Stimulated activated memory B cell treated with anti-CD40 and anti-IgM and Interleukin-4, amounts not matched to agents 10 μg/mL and 1 μg/mL and 100 μg/mL, for 72 hours (primary cell): ENCODE measurements at places on chromosomes 1 and 21.
A peak's percentile ranks its signal among the peaks of the same experiment; 100 is the strongest.

DNA sequence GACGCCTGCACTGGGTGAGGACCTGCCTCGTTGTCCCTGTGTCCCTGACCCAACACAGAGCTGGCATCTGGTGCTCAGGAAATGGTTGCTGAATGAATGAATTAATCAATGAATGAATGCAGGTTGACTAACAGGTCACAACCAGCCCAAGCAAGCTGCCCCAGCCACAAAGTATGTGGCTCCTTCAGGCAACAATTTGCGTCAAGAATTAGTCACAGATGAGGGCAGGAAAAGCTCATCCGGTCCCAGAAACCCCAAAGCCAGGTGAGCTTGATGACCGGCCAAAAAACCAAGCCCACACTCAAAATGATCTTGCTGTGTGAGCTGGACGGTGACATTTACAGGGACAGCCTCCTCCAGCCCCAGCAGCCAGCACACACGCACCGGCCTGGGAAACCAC lies 40.6 kb upstream of the GPR153 start:
- no peak for ATAC-seq

- no peak for ATAC-seq
These were observed 64.1 kb downstream of the PLEKHA6 start for GRCh38 chr1:204295671-204296070.

- ATAC-seq, result no peak
These were observed 225.8 kb upstream of the PROX1 start for GRCh38 chr1:213761845-213762407.

- no peak for ATAC-seq
These were observed 98.5 kb downstream of the LMX1A start for GRCh38 chr1:165257969-165258459.

DNA sequence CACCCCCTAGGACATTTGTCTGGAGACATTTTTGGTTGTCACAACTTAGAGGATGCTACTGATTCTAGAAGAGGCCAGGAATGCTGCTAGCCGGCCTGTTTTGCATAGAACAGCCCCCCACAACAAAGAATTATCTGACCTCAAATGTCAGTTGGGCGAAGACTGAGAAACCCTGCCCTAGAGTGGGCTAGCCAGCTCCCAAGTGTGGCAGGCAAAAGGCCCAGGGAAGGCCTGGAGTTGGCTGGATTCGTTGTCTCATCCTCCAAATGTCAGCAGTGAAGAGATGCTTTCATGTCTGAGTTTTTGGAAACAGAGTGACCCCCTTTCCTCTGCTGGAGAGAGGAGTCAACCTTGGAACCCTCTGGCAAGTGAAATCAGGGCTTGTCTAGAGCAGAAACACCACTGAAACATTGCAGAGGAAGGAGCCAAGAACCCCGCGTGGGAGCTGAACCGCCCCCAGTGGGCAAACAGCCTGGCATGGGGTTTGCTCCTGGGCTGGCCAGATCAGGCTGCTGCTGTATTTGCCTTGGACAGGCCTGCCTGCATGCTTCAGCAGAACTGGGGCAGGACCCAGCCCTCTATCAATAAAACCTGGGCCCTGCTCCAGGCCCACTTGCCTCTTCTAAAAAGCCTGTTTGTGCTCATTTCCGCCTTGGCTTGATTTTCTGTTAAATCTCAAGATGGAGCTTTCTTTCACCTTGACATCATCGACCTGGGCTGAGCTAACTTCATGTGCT lies 32.9 kb downstream of the RASSF5 start:
- ATAC-seq, result no peak

- ATAC-seq, result no peak
These were observed 1995.1 kb downstream of the MRPL39 start for GRCh38 chr21:23612210-23612609.

DNA sequence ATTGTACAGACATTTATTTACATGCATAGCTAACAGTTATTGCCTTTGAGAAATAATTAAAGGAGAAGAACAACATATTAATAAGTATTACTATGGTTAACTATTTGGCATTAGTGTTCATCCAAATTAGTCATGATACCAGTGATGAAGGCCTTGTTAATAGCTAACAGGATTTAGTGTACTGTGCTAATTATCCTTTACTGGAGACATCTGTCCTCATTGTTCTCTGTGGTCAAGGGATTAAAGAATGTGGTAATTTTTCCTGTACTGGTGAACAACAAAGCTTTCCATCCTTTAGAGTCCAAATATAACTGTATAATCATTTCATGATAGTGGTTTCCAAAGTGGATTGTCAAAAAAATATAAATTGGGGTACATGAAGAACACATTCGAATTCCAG lies 103.9 kb downstream of the ADGRL4 start:
- no peak for ATAC-seq

DNA sequence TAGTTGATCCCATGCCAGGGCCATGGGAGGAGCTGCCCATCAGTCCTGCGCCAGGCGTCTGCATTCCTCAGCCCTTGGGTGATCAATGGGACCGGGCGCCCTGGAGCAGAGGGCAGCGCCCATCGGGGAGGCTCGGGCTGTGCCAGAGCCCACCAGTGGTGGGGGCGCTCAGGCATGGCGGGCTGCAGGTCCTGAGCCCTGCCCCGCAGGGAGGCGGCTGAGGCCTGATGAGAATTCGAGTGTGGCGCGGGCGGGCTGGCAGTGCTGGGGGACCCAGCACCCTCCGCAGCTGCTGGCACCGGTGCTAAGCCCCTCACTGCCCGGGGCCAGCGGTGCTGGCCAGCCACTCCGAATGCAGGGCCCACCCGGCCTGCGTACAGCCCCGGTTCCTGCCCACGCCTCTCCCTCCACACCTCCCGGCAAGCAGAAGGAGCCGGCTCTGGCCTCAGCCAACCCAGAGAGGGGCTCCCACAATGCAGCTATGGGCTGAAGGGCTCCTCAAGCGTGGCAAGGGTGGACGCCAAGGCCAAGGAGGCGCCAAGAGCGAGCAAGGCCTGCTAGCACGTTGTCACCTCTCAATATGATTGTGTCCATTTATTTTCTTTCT lies 238.1 kb upstream of the OLFM3 start:
- peak; percentile 45 for ATAC-seq

DNA sequence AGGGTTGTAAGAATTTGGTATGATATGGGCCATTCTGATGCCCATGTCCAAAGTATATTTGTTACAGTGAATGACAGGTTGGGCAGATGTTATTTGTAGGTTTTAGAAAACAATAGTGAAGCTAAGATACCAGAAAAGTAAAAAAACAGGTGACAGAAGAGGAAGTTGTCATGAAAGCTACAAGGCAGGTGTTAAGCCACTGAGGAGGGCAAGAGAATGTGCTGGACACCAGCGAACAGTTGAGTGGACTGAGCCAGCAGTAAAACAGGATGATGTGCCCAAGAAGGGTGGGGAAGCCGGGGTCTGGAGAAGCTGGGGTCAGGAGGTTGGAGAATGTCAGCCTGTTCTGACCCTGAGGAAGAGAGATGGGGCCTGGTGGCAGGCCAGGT lies 83.3 kb downstream of the DTL start:
- peak; percentile 20 for ATAC-seq

GRCh38 chr1:209652121-209652735 lies at the start of gene LAMB3:
LAMB3 (minus strand) TSS chr1:209652425; CDS start chr1:209650944, 1,481 bp downstream.
- ATAC-seq, result no peak
